Spleen (tissue), 13 donors: ENCODE measurements at places on chromosomes 5 and 9. TPM values are rescaled to one million over a fixed set of nuclear protein-coding genes. Genes with fewer than 3 reads are reported as not detected.

SLC1A1 gene
- 0.26 TPM for polyA plus RNA-seq

SPINK7 gene
- polyA plus RNA-seq: not detected

OTULINL gene
- 5.8 TPM for polyA plus RNA-seq

TICAM2 gene
- 2.9 TPM for polyA plus RNA-seq

DCAF10 gene
- polyA plus RNA-seq: 5.0 TPM

ACTBL2 gene
- not detected for polyA plus RNA-seq

GCNT4 gene
- polyA plus RNA-seq: 0.37 TPM

DOCK2 gene
- 39.6 TPM for polyA plus RNA-seq

MZB1 gene
- 144 TPM for polyA plus RNA-seq

GABRG2 gene
- polyA plus RNA-seq: not detected

FBLL1 gene
- 0.17 TPM for polyA plus RNA-seq

WNT8A gene
- polyA plus RNA-seq: not detected
